ENCODE measurements at places on chromosomes 6 and 20.

- DNase-seq: peak; percentile 58
These were observed 10.7 kb downstream of the DLL1 start for GRCh38 chr6:170279977-170280688.

- DNase-seq: no peak
These were observed 295.3 kb downstream of the PRL start for GRCh38 chr6:22001396-22002027.

GRCh38 chr6:15430186-15430585 is 184.3 kb downstream of the JARID2 start:
- no peak for DNase-seq

DNA sequence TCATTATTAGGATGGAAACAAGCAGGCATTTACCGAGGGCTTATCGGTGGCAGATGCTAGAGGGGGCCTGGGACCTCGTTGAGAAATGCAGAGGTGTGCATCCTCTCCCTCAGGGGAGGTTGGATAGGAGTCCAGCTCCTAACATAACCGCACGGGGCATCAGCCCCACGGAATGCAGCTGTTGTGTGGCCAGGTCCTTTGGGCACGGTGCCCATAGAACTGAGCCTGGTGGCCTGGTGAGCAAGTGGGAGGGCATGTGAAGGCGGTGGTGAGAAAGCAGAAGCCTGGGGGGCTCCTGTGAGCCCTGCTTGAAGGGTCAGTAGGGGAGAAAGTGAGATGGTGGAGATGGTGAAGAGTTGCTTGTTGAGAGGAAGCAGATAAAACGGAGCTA is 143.7 kb downstream of the CDH26 start:
- DNase-seq: no peak
